Small intestine (tissue), 16 donors: ENCODE measurements at places on chromosomes 2 and 18. TPM values are rescaled to one million over a fixed set of nuclear protein-coding genes. Genes with fewer than 3 reads are reported as not detected.

DNA sequence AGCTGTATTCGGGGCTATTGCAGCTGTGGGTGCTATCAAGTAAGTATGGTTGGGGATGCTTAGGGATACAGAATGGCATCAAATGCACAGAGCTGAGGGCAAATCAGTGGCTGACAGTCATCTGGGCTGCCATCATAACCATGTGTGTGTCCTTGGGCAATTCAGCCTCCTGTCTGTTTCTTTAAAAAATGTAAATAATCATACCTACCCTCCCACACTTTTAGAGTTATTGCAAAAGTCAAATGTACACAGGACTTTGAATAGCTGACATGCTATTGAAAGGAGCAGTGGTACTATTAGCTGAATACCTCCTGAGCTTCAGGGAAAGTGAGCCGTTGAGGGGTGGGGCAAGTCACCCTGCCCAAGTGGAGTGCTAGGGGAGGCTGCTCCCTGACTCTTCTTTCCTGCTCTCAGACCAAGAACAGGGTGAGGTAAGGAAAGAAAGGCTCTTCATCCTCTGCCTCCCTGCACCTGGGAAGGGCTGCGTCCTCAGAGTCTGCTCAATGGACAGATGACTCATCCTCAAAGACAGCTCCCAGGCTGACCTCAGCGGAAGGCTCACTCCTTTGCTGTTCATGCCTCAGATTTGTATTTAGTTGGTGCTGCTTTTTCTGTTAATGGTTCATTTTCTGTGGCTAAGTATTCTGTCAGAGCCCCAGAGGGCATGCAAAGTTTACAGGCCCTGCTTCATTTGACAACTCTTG is 54.9 kb upstream of the BZW1 start:
- peak; percentile 48 for DNase-seq

DNA sequence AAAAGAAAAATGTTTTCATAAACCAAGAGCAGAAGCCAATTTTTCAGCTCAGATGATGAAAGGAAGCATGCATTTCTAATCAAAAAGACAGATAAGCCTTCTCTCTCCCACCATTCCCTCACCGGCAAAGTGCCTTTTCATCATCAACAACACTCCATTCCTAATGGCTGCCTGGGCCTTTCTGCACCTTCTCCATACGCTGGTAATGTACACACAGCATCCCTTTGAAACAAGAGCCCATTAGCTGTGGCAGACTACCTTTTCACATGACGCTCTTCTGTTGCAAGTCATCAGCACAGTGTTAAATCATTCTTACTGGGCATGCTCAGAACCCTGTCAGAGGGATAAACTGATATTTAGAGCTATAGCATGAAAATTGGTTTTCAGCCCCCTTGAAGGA is 408.9 kb downstream of the MEIS1 start:
- no peak for DNase-seq

Gene SPATA3
- not detected for polyA plus RNA-seq

GRCh38 chr2:223549215-223549614 is 52.9 kb downstream of the SCG2 start:
- DNase-seq = peak; percentile 18

DNA sequence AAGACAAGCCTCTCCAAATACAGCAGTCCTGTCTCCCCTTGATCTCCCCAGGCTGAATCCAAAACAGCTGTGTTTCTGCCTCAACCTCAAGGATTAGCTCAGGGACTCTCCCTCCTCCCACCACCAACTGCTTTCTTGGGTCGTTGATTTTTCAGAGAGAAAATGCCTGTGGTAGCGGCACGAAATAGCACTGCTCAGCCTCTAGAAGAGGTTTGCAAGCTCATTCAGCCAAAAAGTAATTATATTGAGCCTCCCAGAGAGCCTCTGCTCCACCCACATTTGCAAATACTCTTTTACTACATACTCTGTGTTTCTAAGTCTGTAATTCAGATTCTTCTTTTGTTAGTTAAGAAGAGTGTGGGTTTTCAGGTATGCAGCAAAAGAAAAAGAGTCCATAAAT is 396.4 kb upstream of the TNP1 start:
- no peak for DNase-seq

Gene TRABD2A
- 25.6 TPM for polyA plus RNA-seq

Gene NAT8
- polyA plus RNA-seq = not detected

Gene LYPD6
- polyA plus RNA-seq = 3.8 TPM
